Activated CD8-positive, alpha-beta memory T cell treated with anti-CD3 and anti-CD28 coated beads, Interleukin-2, amount 50 U/mL, for 4 hours (primary cell): ENCODE measurements at places on chromosomes 7 and 10.

DNA sequence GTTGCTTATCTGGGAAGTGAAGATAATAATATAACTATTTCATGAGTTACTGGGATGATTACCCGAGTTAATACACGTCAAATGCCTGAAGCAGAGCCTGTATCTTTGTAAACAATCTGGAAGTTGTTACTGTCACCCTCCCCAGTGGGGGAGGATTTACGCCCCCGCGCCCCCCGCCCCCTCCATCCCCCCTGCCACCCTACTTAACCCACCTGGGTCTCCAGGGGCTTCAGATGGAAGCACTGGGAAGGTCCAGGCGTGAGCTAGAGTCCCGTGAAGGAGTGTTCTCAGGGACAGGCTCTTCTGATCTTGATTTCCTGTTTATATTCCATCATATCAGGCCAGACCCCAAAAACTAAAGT is 691 bp upstream of the PPA1 start:
- no peak for DNase-seq

- no peak for DNase-seq
These were observed 44.9 kb downstream of the CAV1 start for GRCh38 chr7:116569737-116570136.

DNA sequence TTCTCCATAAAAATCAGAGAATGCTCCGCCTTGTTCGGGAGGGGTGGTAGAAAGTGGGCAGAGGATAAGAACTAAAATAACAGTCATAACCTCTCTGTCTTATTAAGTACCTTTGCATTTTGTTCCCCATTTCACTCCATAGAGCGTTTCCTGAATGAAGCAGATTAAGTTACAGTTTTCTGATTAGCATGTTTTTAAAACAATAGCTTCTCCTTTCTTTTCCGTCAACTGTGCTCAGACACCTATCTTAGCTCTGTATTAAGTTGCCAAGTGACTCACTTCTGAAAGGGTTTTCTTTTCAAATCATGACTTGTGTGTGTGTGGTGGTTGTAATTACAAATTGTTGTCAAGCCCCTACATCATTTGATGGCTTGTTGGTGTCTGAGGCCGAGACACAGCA is 1.4 kb downstream of the HABP2 start:
- no peak for DNase-seq

GRCh38 chr7:43933902-43934560 is 7.8 kb downstream of the UBE2D4 start:
- no peak for DNase-seq

GRCh38 chr10:71210542-71210871 is 1.9 kb upstream of the UNC5B start:
- DNase-seq = no peak

DNA sequence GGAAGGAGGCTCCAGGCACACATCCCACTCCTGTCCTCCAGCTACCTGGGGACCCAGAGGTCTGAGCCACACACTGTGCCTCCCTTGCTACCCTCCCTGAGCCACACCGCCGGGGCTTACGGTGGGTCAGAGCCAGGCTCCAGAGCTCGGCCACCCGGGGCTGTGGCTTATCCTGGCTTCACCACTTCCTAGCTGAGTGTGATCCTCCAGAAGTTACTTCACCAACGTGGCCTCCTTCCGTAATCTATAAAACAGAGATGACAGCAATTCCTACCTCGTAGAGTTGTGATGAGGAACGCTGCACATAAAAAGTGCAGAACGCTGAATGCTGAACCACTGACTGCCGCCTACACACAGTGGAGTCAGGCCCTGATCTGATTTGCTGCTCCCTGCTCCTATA is 285.0 kb downstream of the PRPF18 start:
- no peak for DNase-seq

DNA sequence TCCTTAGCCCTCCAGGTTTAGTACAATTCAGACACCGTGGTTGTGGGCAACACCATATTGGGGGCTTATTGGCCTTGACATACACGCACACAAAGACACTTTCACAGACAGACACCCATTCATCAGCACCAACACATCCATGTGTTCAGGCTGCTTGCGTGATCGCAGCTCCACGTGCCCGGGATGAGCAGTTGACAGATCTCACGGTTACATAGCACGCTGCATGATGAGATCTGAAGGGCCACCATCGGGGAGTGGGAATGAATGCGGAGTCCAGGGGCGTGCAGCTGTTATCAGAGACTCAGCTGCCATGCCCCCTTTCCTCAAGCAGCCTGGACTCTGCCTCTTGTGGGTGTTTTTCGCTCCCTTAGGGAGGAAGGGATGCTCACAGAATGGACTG is 285.2 kb downstream of the USP6NL start:
- no peak for DNase-seq

GRCh38 chr7:132793474-132793873 is 217.2 kb upstream of the PLXNA4 start:
- no peak for DNase-seq

DNA sequence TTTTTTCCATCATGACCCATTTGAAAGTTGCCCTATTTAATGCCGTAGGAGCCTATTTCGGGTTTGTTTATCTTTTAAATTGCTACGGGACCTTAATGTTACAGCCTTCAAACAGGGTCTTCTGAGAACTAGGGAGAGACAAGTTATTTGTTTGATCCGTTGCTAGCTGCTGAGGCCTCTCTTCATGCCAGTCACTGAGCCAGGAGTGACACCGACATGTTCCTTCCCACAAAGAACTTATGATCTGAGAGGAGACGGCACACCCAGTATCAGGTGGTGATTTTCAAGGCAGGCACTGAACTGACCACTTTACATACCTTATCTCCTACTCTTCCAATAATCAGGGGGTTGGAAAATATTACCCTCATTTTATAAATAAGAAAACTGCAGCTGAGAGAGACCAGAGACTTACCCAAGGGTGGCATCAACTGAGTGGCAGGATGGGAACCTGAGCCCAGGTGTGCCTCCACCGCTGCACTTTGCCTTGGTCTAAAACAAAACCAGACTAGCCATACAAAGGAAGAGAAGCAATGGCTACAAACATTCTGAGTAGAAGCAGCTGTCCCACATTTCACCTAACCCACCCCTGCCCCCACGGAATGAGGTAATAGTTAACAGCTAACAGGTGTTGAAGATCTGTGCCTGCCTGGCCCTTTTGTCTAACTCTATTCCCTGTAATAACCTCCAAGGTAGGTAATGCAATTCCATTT is 40.5 kb downstream of the PPP1R3C start:
- DNase-seq = no peak

DNA sequence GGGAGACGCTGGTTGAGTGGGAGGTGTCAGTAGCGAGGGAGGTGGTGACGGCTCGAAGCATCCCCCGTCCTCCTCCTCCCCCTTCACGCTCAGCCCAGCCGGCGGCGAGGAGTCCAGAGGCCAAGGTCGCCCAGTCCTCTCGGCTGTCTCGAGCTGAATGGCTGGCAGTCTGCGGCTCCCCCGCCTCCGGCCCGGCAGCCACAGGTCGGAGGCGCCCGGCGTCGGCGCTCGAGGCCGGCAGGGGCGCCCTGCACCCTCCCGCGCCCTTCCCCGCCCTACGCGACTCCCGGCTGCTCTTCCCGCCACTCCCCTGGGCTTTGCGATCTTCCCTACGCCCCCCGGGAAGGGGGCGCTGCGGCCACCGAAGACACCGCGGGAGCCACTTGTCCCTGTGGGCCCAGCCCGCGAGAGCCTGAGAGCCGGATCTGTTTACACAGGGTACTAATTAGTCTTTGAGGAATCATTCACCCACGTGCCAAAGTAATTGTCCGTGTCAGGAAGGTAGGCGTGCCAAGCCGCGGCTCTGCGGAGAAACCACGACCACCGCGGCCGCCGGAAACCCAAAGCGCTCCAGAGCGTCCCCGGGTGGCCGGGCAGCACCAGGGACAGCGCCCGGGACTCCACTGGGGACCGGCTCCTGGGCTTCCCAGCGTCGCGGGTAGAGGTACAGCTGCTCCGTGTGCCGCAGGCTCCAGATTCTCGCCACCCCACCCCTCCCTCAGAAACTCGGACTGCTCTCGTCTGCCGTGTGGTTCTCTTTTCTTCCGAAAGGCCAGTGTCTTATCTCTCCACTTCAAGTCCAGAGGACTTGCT is at the start of gene NXPH1:
NXPH1 (plus strand) TSS at position 133 of the 813 bp plus-strand sequence.
- no peak for DNase-seq

DNA sequence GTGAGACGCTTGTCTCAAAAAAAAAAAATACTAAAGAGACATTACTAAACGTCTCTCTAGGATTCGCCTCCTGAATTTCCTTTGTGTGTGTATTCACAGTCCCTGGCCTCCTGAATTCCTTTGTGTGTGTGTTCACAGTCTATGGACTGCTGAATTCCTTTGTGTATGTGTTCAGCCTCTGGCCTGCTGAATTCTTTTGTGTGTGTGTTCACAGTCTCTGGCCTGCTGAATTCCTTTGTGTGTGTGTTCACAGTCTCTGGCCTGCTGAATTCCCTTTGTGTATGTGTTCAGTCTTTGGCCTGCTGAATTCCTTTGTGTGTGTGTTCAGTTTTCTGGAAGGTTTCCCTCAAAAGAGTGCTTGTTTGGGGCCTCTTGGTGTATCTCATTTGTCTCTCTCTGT is 8.2 kb downstream of the BMS1 start:
- DNase-seq = no peak

GRCh38 chr7:142671506-142671905 is 77.8 kb upstream of the PRSS1 start:
- DNase-seq = no peak

DNA sequence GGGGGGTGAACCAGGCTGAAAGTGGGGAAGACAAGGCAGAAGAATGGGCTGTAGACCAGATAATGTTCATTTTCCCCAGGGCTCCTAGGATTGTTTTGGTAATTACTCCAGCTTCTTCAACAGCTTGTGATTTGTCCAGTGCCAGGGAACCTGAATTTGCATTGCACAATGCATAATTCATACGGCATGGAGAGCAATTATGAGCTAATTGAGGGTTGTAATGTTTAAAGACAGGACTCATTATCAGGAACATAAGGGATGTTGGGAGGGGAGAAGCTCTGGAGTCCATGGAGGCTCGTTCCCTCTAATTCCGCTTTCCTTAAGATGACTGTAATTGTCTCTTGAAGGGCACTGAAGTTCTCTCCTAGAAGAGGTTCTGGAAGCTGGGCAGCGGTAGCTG is 405.0 kb upstream of the ZMIZ1 start:
- no peak for DNase-seq

GRCh38 chr10:69944761-69945160 is 107.9 kb upstream of the MACROH2A2 start:
- DNase-seq = no peak

DNA sequence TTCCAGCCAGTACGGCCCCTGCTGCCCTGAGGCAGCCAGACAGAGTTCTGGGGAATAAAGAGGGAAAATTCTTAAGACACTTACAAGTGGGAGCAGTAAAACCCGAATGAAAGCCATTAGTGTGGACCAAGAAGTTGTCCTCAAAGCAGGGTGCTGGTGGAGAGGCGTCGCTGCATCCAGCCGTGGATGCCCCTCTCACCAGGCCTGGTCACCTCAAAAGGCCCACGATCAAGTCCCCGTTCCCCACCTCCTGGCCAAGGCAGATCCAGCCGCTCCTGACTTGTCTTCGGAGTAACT is 656 bp downstream of the VSTM4 start:
- DNase-seq = no peak

DNA sequence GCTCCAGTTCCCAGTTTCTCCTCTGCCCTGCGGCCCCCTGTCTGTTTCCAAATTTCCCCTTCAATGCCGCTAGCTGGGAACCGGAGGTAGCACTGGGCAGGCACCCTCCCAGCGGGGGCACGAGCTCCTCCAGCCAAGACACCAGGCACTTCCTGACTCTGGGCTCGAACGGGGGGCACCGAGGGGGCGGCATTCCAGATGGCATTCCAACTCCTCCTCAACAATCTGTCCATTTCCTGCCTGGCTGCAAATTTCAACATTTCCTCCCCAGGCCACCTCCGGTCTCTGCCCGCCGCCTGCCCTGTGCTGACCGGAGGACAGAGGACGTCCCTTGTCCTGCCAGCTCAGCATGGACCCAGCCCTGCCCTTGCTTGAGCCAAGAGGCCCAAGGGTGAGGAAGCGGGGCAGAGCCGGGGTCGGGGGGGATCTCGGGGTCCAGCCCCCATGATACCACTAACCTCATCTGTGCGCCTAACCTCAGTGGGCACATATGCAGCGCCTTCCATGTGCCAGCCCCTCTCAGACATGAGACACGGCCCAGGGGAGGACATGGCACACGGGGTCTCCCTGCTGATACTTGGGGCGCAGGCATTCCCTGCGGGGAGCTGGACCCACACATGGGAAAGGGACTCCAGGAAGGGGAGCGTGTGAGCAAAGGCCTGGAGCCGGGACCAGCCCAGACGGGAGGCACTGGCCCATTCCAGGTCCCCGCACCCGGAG is 58.0 kb downstream of the PDGFA start:
- no peak for DNase-seq

DNA sequence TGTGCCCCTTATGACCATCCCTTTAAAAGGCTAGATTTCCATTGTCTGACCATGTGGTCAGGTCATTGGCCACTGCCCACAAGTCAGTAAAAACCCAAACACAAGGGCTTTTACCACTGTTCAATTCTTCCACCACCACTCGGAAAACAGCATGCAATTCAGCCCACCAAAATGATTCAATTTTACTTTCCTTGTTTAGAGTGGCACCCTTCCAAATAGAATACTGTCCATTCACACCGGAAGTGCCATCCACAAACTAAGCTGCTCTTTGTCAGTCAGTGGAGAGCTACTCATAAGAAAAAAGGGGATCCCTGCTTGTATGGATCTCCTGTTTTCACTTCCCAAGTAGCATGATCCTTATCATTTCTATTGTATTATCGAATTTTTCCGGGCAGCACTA is 350.7 kb upstream of the MBL2 start:
- no peak for DNase-seq

- no peak for DNase-seq
These were observed 84.6 kb downstream of the ICA1 start for GRCh38 chr7:8177109-8177933.

- DNase-seq = no peak
These were observed 2.8 kb upstream of the OR6V1 start for GRCh38 chr7:143049362-143049761.

GRCh38 chr7:125606671-125607070 is 677.0 kb upstream of the POT1 start:
- no peak for DNase-seq

DNA sequence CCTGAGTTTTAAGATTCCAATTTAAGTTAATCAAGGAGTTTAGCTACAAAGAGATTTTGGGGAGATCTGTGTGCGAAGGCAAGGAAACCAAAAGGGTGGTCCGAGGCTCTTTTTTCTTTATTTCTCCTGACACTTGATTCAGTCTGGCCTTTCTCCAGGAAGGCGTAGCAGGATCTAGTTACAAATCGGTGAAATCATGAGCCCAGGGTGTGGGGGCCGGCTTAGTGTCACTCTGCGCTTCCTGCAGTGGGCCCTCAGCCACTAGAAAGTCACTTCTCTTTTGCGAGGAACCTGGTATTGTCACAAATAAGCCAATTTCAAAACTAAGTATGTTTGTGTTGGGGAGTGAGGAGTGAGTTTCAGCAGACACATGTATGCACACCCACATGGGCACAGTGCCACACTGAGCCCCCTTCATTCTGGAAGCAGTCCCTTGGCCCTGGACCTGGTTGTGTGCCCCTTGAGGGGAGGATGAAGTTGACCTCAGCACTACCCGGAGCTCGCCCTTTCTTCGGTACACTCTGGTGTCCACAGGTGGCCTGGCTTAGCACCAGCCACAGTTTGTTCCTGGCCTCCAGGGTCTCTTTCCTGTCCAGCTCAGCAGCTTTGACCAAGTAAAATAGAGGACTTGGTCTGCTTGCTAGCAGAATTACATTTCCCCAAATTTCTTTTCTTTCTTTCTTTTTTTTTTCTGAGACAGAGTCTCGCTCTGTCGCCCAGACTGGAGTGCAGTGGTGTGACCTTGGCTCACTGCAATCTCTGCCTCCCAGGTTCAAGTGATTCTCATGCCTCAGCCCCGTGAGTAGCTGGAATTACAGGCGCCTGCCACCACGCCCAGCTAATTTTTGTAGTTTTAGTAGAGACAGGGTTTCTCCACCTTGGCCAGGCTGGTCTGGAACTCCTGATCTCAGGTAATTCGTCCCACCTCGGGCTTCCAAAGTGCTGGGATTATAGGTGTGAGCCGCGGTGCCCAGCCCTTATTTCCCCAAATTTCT is 84.0 kb upstream of the BTBD16 start:
- no peak for DNase-seq
